ENCODE measurements at places on chromosomes 5 and 9. TPM values are rescaled to one million over a fixed set of nuclear protein-coding genes. Genes with fewer than 3 reads are reported as not detected.

The ALG2 gene
- total RNA-seq, result 54.6 TPM

The IFNA21 gene
- not detected for total RNA-seq

The RASGRF2 gene
- not detected for total RNA-seq

The COL15A1 gene
- total RNA-seq, result not detected

The TSSK1B gene
- 0.39 TPM for total RNA-seq

The SLC34A1 gene
- total RNA-seq, result not detected

The SPINK7 gene
- total RNA-seq, result not detected

The ASS1 gene
- 299 TPM for total RNA-seq

The TCF7 gene
- total RNA-seq, result 0.29 TPM

The STARD4 gene
- 31.1 TPM for total RNA-seq

The ZNF883 gene
- 0.51 TPM for total RNA-seq

The ELAVL2 gene
- total RNA-seq, result 1.6 TPM

The PTGER4 gene
- total RNA-seq, result 2.5 TPM

The PCDHA9 gene
- total RNA-seq, result 0.25 TPM

The ZDHHC21 gene
- 10.5 TPM for total RNA-seq

The PCA3 gene
- total RNA-seq, result not detected

The SOWAHA gene
- total RNA-seq, result not detected

The MSX2 gene
- 5.6 TPM for total RNA-seq

The CMYA5 gene
- 0.61 TPM for total RNA-seq

The ZBED3 gene
- 14.8 TPM for total RNA-seq

The ITGA2 gene
- 14.1 TPM for total RNA-seq

The SEMA4D gene
- total RNA-seq, result 7.4 TPM

The CCDC183 gene
- total RNA-seq, result 0.26 TPM

The TAF1L gene
- total RNA-seq, result not detected
